ENCODE measurements at places on chromosomes 4 and X.

GRCh38 chrX:110410603-110411002 lies 52.0 kb downstream of the RTL9 start:
- DNase-seq = no peak

DNA sequence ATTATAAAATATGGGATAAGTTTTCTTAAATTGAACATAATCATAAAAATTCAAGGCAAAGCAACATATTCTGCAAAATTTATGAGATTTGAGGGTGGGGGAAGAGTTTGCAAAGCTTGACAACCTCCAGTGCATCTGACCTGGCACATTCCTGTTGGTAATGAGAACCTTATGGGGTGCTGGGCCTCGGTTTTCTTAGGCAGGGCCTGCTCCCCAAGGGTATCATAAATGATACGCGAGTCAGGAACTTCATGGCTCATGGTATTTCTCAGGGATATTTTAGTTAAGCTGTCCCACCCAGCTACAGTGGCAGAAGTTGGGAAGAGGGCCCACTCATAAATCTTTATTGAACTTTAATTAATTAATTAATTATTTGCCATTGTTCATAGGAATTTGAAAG lies 13.2 kb downstream of the AFF2 start:
- no peak for DNase-seq

DNA sequence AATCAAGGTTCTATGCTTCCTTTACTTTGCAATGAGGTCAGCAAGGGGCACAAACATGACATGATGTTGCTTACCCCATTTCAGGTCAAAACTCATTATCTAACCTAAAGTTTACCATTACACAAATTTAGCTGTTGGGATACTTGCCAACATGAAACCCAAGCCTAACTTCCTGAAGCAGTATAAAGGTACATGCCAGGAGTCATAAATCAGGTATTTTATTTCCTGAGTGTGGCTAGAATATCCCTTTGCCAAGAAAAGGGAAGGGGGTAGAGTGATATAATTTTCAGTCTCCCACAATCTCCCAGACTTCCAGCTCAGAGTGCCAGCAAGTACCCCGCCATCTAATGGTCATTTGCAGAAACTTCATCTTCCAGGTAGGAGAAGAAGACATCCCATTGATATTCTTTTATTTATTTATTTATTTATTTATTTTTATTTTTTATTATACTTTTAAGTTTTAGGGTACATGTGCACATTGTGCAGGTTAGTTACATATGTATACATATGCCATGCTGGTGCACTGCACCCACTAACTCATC lies 136.6 kb downstream of the NEXMIF start:
- DNase-seq = no peak

- DNase-seq = no peak
These were observed 11.8 kb downstream of the ANOS1 start for GRCh38 chrX:8720136-8720535.

Measured in colonic mucosa (tissue), 4 donors.